Right atrium auricular region (tissue), 2 donors: ENCODE measurements at places on chromosomes 6 and 20. TPM values are rescaled to one million over a fixed set of nuclear protein-coding genes. Genes with fewer than 3 reads are reported as not detected.

Gene BCAS1
- total RNA-seq: not detected

Gene KIZ
- total RNA-seq: 30.4 TPM

Gene GMDS
- 11.1 TPM for total RNA-seq

Gene ESR1
- total RNA-seq: 0.47 TPM

Gene CTAGE9
- total RNA-seq: not detected

Gene RHAG
- 1.3 TPM for total RNA-seq

Gene DEFB129
- total RNA-seq: not detected

Gene PAX1
- not detected for total RNA-seq

Gene CRIP3
- total RNA-seq: 1.5 TPM

DNA sequence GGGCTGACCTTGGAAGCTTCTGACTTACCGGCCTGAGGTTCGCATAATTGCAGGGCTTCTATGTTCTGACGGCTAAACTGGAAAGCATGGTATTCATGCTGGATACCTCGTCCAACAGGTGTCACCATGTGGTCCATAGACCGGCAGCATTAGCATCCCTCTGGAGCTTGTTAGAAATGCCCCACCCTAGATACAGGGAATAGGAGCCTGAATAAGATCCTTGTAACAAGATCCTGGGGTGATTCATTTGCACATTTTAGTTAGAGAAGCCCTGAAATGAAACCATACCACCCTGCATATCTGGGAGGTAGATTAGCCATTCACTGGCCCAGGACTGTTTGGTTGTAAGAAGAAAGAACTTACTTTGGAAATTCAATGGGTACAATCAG is 77.7 kb downstream of the TMEM170B start:
- no peak for DNase-seq

DNA sequence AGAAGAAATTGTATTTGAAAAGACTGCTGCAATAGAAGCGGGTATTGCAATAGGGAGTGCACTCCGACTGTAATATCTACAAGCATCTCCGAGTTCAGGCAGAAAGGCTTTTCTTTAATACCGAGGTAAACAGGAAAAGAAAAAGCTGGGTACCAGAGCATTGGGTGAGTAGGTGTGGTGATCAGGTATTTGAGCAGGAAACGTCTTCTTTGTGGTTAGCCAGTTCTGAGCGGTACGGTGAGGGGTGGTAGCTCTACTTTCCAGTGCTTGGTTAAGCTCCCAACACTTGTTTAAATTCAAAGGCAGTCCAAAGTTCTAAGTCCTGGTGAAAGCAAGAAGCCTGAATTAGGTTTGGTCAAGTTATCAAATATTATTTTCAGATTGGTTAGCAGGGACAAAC is 404.1 kb downstream of the LMBRD1 start:
- no peak for DNase-seq

- no peak for DNase-seq
Observed at GRCh38 chr6:168100011-168100802, 21.2 kb upstream of the FRMD1 start.

- DNase-seq: no peak
Observed at GRCh38 chr20:63268671-63269439, 3.8 kb upstream of the ARFGAP1 start.

- DNase-seq: no peak
Observed at GRCh38 chr6:105769987-105770386, 316.1 kb upstream of the PRDM1 start.

DNA sequence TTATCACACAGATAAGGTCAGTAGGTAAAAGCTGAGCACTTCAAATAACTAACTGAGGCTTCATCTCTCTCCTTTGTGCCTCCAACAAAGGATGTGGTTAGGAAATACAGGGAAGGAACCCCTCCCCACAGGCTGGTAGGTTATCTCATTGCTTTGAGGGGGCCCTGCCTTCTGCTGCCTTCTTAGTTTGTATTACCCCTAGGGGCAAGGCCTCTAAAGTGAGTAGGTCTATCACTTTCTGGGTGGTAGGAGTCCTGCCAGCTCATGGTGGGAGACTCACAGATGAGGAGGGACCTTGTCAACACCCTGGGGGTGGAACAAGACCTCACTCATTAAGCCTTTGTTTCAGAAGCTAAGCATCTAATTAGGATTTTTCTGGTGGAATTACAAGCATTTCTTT is 34.6 kb downstream of the EDN1 start:
- no peak for DNase-seq

DNA sequence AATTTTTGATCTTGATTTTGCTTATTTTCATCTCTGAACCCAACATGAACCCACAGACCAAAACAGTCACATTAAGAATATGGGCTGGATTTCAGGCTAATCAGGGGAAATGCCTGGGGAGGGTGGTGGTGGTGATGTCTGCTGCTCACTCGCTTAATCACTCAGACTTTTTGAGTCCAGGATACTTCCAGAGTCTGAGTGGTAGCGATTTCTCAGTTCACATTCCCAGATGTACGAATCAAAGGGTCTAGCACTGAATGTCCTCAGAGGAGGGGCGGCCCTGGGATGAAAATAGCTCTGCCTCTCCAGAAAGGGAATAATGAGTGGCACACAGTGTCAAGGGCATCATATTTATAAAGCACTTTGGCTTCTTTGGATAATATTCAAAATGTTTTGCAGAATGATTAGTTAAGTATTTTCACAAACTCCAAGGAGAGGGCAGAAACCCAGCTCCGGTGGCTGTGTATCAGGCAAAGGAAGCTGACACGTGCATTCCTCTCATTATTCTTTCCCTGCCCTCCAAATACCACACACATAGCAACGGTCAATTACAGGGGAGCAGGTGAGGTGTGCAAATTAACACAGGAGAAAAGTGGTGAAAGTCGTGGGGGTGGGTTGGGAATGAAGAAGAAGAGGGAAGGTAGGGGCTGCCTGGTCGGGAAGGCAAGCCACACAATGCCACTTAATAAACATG is 345.2 kb upstream of the RSPO3 start:
- DNase-seq: no peak

GRCh38 chr20:50380697-50381040 is 129.5 kb upstream of the PTPN1 start:
- no peak for DNase-seq

DNA sequence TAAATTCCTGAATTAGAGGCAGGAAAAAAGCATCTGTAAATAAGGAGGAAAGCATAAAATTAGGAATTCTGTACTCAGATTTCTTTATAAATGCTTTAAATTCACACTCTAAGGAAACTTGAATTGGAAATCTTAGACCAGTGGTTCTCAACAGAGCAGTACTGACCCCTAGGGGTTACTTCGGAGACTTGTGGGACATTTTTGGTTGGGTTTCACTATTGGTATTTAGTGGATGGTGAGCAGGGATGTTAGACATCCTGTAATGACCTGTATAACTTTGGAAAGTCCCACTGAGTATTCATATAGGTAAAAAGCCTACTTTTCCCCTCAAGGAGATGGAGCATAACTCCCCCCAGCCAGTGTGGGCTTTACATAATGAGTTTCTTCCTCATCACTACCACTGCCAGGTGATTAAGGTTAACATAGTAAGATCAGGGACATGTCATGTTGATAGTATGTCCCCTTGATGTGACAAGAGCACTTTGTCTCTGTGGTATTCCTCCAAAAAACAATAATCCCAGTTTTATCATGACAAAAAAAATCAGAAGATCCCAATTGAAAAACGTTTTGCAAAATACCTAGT is 31.0 kb downstream of the GLO1 start:
- no peak for DNase-seq

- DNase-seq: no peak
Observed at GRCh38 chr6:142275236-142276006, 26.4 kb upstream of the ADGRG6 start.

GRCh38 chr6:64489763-64490162 is 854.2 kb downstream of the PHF3 start:
- DNase-seq: no peak

GRCh38 chr6:4637691-4638433 is 138.3 kb upstream of the CDYL start:
- no peak for DNase-seq

- DNase-seq: no peak
Observed at GRCh38 chr6:5478380-5478779, 217.1 kb downstream of the FARS2 start.

DNA sequence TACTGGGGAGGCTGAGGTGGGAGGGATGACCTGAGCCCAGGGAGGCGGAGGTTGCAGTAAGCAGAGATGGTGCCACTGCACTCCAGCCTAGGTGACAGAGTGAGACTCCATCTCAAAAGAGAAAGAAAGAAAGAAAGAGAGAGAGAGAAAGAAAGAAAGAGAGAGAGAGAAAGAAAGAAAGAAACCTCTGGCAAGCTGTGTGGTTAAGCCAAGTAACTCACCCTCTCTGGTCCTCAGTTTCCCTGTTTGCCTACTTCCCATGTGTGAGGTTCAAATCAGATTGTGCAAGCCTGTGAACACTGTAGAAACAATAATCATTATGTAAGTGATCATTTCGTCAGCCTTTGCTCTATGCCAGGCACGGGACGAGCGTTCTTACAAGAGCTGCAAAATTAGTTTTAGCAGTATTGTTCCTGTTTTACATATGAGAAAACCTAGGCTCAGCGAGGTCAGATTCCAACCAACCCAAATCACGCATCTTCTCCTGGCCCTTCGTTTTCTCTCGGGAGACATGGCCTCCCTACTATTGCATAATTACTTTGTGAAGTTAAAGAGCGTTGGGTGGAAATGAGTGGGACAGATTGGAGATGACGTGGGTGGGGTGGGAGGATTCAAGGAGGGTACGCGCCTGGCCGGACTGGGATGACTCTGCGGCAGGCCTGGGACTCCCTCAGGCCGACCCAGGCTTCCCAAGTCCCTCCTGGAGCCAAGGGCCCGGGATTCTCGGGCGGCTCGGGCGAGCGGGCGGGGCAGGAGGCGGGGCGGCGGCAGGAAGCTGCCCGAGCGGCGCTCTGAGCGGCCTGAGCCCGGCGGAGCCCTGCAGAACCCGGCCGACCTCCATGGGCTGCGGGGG is at the start of gene SNX21:
TSS of gene SNX21 (plus strand) at position 770 of the 853 bp plus-strand sequence. CDS start 121 bp downstream, outside the sequence.
- DNase-seq: peak; percentile 95

- DNase-seq: no peak
Observed at GRCh38 chr6:166076625-166077024, 91.0 kb downstream of the TBXT start.

DNA sequence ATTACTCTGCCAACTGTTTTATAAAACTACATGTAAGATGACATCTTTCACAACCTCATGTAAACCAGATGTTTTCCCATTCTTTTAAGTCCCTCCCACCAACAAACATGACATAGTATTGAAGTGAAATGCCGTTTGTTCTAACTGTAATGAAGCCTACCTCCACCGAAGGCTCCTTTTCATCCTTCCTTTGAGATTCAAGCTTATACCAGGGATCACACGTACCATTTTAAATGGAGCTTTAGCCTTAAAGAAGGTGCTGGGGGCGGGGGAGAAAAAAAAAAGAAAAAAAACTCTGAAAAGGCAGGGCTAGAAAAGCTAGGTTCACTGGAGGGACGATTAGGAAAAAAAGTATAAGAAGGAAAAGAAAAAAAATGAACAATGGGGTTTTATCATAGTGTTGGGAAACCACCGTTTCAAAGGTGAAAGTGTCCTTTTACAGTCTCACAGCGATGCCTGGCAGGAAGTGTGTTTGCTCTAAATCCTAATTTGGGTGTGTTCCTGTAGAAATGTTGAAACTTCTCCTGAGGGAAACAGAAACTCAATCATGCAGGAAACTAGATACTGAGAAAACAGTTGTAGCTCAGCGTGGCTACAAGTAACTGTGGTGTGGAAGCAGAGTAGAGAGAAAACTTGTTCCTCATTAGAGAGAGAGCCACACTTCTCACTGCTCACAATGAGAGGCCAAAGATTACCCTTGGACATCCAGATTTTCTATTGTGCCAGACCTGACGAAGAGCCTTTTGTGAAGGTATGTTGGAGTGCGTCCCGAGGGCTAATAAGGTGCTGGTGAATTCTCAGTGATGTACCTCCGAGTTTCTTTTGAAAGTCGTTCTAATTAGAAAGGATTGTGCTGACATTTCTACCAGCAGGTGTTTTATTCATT is 37.6 kb upstream of the HINT3 start:
- DNase-seq: peak; percentile 73

- DNase-seq: no peak
Observed at GRCh38 chr6:62446647-62447316, 160.8 kb upstream of the KHDRBS2 start.

DNA sequence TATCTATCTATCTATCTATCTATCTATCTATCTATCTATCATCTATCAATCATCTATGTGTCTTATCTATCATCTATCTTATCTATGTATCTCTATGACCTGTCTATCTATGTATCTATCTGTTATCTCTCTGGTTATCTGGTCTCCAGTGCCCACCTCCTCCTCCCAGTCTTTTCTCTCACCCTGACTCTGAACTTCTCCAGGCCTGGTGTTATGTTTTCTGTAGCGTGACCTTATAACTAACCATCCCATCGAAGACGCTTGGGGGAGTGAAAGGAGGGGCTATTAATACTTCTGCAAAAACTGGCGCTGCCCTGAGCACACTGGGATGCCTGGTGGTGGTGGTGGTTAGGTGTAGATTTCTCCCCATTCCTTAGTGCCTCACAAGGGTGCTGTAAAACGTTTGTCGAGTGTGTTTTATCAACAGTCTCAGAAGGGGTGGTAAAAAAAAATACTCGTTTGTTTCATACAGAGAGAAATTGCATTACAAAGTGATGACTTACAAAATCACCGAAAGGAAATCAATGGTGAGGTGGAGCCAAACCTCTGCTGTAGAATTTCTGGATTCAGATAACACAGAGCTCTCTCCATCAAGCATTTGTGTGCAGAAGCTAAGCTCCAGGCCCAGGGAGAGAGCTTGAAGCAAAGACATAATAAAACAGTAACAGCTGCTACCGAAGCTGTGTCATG is 156.2 kb downstream of the BCAS1 start:
- peak; percentile 57 for DNase-seq

- DNase-seq: no peak
Observed at GRCh38 chr6:15715060-15715459, 52.2 kb upstream of the DTNBP1 start.

DNA sequence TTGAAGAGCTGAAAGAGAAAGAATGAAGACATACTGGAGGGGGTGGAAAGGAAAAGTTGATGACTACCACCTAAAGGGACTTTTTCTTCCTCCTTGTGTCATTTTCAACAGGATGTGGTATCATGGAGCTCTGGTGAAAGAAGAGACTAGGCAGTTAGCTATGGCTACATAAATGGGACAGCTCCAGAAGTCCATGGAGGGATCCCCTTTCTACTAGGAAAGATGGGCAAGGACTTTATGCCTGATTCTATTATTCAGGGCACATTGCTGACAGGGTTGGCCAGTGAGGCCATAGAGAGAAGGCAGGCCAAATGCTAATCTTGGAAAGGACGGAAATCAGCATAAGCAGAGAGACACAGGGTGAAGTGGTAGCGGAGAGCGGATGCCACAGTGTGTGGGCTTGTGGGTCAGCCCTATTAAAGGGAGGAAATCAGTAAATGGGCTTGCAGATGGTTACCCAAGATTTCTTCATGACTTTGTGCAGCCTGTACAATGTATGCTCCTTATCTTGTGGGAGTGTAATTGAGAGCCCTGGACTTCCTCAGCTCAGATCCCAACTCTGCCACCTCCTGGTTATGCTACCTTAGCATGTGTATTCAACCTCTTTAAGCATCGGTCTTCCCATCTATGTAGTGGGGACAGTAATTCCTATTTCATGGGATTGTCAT is 77.4 kb upstream of the TMEM170B start:
- no peak for DNase-seq

GRCh38 chr6:80789912-80790570 is 683.6 kb downstream of the BCKDHB start:
- no peak for DNase-seq
